Lung (tissue), 17 donors: ENCODE measurements at places on chromosomes 3 and 15. TPM values are rescaled to one million over a fixed set of nuclear protein-coding genes. Genes with fewer than 3 reads are reported as not detected.
A peak's percentile ranks its signal among the peaks of the same experiment; 100 is the strongest.

Gene SPG11
- 39.2 TPM for polyA plus RNA-seq

DNA sequence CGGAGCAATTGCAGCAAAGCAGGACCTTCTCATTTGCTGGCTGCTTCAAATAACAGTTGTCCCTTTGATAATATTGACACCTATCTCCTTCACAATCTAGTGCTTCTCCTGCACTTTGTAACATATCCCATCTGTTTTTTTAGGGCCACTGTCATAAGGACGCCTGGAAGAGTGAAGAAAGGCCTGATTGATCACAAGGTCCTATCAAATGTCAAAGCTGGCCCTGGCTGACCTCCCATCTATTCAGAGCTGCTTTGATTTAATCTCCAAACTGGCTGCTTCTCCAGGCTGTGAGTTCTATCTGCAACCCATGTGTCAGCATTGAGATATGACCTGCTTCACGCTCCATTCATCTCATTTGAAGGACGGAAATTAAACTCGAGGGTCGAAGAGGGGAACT, 601.2 kb upstream of the KCNMB2 start:
- no peak for DNase-seq

DNA sequence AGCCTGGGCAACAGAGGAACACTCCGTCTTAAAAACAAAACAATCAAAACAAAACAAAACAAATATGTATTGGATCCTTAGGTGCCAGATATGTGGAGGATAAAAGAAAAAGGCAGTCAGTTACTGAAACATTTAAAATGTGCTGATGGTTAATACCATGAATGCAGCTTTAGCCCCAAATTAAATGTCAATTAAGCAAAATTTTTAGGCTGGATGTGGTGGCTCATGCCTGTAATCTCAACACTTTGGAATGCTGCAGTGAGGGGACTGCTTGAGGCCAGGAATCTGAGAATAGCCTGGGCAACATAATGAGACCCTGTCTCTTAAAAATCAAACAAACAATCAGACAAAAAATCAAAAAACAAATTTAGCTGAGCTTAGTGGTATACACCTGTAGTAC, 8.5 kb upstream of the CHMP2B start:
- no peak for DNase-seq

DNA sequence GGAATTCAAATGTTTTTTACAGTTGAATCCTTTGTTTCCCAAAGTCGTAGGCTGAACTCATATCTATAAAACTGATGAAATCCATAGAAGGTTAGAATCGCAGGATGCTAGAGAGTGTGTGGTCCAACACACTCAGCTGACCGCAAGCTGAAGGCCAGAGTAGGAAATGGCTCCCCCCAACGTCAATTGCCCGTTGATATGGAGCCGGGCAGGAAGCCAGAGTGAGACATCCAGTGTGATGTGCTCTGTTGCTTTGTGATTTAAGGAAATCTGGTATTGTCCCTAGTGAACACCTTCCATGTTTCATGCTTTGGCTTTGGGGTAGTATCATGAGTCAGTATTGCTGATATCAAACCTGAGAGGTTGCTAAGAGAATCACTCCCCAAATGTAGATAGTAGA, 5.8 kb upstream of the MEX3B start:
- peak; percentile 73 for DNase-seq
